ENCODE measurements at places on chromosomes 6 and 20. TPM values are rescaled to one million over a fixed set of nuclear protein-coding genes. Genes with fewer than 3 reads are reported as not detected.

The FNDC11 gene
- total RNA-seq = 0.16 TPM

DNA sequence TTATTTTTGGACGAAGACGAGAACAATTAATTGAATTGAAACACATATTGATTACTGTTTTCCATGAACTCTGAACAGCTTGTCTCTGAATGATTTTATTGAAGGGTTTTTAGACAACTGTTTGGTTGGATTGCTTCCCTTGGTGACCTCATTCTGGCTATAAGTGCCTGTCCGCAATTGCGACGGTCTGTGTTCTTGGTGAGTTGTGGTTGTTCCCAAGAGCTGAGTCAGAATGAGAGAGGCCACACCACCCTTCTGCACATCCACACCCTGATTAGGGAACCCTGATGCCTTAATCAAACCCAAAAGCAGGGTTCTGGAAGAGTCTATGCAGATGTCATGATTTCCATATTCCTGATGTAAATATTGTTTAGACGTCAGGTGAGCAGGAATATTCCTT, 747.0 kb downstream of the PTPRT start:
- no peak for DNase-seq

The SNHG17 gene
- 5.6 TPM for total RNA-seq

The EFHC1 gene
- total RNA-seq = 4.8 TPM

The PTPN1 gene
- total RNA-seq = 23.3 TPM

DNA sequence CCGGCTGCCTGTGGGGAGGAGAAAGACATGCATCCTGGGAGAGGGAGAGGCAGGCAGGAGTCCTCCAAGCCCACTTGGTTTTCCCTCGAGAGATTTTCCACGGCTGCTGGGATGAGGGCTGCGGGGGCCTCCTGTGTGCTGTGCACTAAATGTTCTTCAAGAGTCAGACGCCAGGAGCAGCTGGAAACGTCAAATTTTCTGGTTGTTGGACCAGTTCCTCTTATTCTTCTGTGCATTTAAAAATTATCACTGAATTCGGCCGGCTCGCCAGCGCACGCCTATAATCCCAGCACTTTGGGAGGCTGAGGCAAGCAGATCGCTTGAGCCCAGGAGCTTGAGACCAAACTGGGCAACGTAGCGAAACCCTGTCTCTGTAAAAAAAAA, 32.8 kb upstream of the NTSR1 start:
- no peak for DNase-seq

DNA sequence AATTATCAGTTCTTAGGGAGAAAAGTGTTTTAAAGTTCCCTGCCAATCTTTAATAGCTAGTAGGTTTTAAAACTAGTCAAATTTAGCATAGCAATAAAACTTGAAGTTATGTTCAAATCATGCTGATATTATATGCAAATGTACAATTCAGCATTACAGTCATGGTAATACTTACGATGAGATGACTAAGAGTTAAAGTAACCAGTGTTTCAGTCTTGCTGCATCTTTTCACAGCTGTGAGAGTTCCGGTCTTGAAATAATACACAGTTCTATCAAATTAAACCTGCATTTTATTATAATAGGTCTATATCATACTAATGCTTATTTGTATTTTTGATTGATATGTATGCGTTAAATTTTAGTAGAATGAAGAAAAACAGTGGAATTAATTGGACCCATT, 26.1 kb downstream of the POPDC3 start:
- no peak for DNase-seq

GRCh38 chr6:113464960-113465359, 392.2 kb upstream of the MARCKS start:
- no peak for DNase-seq

Data from Right ventricle myocardium inferior (tissue), 1 donor.